SW 1271 (cell line): ENCODE measurements at places on chromosomes 2 and 18.

DNA sequence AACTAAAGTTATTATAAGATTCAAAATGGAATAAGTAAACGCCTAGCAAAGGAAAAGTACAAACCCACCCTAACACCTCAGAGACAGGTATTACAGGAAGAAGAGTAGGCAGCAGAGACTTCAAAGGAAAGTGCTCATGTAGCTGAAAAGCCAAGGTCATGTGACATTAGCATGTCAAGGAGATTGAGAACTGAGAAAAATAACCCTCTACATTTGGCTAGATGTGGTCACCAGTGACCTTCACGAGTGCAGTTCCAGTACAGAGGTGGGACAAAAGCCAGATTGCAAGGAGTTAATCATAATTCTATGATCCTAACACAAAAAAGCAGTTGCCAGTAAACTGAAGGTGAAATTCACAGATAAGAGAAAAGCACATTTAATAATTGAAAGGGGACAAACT lies 252.7 kb downstream of the ZEB2 start:
- DNase-seq = no peak

GRCh38 chr2:100217323-100217722 lies 74.9 kb upstream of the AFF3 start:
- DNase-seq = no peak

DNA sequence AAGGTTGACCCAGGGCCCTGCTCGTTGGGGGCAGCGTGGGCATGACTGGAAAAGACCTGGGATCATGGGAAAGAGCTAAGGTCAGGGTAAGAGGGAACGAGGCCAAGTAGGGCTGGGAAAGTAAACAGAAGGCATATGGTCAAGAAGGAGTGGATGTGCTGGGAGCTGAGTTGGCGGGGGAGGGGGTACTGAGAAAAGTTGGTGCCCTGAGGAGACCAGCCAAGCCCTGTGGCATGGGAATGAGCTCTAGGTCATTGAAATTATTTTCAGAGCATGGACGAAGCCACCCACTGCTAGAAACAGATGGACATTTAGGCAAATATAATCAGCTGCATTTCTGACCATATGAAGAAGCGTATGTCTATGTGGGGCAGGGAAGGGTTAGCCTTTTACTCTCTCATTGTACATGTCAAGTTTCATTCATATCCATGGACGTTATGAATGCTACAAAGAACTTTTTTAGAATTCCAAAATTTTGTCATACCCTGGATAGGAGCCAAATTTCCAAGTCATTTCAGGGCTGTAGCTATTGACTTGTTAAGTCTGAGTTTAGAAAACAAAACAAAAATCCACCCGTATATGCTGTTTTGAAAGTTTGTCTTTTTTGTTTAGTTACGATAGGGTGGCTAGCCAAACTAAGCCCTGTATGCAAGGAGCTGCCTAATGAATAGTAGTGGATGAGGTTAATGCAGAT lies 19.1 kb downstream of the MAPRE2 start:
- no peak for DNase-seq

DNA sequence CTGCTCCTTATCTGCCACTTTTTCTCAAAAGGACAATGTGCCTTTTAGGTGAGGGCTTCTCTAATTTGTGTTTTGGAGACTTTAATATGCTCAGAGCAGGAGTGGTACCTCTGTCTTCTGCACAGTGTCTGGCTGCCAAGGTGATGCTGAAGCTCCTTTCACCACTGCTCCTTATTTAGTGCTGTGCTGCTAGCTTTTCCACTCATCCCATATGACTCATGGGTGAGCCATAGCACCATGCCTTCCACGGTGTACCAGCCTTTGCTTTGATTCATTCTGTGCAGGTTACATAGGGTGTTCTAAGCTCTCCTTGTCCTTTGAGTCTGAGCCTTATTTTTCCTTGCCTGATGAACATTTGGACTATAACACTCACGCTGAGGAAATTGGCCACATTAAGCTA lies 202.4 kb downstream of the ARL6IP6 start:
- DNase-seq = no peak

DNA sequence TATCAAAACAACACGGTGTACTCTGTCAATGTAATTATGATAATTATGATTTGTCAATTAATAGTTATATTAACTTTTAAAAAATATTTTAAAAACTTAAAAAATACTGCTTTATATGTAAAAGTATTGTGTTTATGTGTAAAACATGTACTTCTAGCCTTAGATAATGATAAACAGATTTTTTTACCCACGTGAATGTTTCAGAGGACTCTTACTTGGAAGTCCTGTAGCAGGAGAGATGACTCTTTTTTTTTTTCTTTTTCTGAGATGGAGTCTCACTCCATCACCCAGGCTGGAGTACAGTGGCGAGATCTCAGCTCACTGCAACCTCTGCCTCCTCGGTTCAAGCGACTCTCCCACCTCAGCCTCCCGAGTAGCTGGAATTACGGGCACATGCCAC lies 6.2 kb upstream of the MTCL1 start:
- DNase-seq = no peak

DNA sequence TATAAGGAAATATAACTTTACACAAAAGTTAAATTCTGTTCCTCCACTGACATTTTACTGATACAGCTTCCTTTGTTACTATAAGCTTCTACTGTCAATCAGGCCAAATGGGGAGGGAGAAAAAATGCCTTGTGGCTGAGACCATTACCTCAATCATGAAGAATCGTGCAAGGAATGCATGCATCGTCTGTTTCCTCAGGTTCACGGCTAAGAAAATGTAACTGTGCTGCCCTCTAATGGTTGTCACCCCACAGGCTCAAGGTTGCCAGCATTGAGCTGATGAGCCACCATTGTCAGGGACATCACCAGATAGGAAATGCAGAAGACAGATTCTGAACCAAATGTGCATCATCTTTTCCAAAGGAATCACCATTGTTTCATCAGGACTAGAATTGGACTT lies 426.9 kb downstream of the CDH2 start:
- peak; percentile 34 for DNase-seq

- DNase-seq = no peak
Measured at GRCh38 chr18:13370995-13371625, 152.6 kb downstream of the LDLRAD4 start.

- no peak for DNase-seq
Measured at GRCh38 chr2:8090748-8091700, 590.8 kb upstream of the ID2 start.

DNA sequence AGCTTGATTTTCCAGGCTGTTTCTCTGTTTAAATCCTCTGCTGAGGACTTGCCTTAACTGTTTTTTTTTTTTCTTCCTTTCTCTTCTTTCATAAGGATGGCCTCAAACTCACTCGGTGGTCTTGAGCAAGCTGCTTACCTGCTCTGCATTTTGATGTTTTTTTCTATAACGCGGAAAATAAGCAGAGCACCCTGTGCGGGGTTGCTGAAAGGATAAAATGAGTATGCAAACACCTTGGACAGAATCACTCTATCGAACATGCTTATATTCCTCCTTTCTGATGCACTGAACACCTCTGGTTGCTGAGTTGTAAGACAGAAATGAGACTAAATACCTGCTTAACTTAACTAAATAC lies 41.1 kb upstream of the DSC1 start:
- DNase-seq = no peak

GRCh38 chr2:84846741-84847142 lies 34.1 kb downstream of the TRABD2A start:
- DNase-seq = no peak

DNA sequence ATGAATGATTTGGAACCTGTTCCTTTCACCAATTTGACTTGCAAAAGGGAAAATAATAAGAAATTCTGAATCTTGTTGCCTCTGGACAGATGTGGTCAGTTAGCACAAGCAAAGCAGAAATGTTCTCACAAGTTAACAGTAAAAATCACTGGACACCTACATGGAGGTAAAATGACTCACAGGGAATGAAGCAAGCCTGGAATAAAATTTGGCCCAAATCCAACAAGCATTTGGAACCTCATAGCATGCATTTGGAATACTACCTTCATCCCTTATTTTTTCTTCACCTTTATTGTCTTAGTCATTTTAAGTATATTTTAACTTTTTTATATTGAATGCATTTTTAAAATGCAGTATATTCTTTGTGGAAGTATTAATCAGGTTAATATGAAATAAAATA lies 602.9 kb downstream of the ARHGAP15 start:
- no peak for DNase-seq

- DNase-seq = no peak
Measured at GRCh38 chr2:201559067-201559710, 84.1 kb downstream of the TMEM237 start.

GRCh38 chr2:191691016-191691735 lies 13.2 kb downstream of the NABP1 start:
- DNase-seq = peak; percentile 79

DNA sequence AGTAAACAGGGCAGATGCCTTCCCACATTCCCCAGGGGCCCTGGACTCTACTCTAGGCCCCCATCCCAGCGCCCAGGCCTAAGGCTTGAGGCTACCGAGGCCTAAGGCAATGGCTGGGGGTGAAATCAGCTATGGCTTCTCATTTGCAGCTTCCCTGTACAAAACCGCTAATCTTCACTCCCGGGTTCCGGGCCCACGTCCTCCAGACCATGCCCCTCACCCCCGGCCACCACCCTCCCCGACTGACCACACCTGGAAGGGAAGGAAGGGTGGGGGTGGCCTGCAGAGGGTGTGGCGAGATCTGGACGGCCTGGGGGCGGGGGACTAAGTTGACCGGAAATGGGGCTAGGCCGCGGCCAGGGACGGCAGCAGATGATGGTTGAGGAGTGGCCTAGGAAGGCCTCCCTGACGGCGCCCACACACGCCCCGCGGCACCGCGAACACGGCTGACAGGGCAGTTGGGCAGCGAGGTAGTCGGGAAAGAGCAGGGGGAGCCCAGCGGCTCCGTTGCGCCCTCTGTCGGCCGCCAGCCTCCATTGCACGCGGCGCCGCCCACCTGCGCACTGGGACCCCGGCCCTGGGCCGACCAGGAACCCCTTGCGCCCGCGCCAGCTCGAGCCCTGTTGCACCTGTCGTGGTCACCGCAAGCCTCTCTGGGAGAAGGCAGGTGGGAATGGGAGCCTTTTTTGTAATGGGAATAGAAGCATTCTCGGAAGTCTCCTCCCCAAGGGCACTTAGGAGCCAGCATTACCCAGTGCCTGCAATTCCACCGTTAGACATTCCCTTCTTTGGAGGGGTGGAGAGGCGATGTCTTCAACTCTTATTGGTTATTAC lies 117.1 kb upstream of the STPG4 start:
- DNase-seq = peak; percentile 20

GRCh38 chr2:160232905-160233475 lies 32.9 kb upstream of the ITGB6 start:
- no peak for DNase-seq

- no peak for DNase-seq
Measured at GRCh38 chr2:232876161-232876977, 6.3 kb downstream of the SNORC start.

GRCh38 chr2:149861034-149861433 lies 273.5 kb upstream of the MMADHC start:
- no peak for DNase-seq

DNA sequence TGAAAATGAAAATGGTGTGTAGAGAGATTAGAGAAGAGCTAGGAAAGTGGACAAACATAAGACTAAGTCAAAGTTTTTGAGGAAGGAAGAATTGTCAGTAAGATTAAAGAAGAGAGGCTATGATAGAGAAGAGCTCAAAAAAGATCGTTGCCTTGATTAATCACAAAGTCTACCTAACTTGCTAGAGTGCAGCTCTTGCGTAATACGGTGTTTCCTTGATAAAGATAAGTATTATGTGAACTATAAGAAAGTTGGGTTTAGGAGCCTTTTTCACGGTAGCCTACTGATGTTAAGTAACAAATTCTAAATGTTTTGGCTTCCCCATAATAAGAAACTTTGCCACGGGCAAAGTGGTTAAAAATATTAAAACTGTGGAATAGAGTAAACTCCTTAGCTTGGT lies 226.4 kb upstream of the NRXN1 start:
- DNase-seq = no peak

- no peak for DNase-seq
Measured at GRCh38 chr2:208990716-208991115, 433.1 kb upstream of the MAP2 start.

DNA sequence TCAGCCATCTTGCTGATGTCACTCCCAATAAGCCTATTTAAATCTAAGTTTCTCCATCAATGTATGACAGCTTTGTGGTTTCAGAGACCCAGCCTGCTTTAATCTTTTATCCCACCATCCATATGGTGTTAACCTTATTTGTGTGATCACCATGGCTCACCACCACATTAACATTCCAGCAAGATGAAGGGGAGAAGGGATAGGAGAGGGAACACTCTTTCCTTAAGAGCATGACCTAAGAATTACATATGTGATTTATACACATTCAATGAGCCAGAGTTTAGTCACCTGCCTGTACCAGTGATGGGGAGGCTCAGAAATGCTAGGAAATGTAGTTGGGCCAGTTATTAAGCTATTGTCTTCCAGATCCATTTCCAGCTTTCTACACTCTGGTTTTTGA lies 44.5 kb upstream of the CHN1 start:
- DNase-seq = no peak

GRCh38 chr2:21002814-21003192 lies 41.1 kb downstream of the APOB start:
- DNase-seq = no peak

GRCh38 chr2:165698444-165698884 lies 95.6 kb downstream of the GALNT3 start:
- peak; percentile 38 for DNase-seq

DNA sequence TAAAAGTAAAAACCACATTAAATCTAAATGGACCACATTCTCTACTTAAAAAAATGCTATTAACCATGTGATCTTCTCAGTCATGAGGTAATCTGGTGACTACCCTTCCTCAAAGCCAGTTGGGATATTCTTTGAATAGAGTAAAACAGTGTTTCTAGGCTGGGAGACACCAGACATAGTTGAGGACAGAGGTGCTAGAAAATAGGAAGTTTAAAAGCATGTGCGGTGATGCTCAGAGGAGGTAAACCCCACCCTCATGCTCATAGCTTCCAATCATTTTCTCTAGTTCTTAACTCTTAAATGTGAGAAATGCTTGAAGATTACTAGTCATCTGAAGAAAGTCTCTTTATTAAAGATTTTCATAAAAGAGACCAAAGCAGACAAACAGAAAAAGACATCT lies 30.7 kb upstream of the ELAC1 start:
- no peak for DNase-seq

DNA sequence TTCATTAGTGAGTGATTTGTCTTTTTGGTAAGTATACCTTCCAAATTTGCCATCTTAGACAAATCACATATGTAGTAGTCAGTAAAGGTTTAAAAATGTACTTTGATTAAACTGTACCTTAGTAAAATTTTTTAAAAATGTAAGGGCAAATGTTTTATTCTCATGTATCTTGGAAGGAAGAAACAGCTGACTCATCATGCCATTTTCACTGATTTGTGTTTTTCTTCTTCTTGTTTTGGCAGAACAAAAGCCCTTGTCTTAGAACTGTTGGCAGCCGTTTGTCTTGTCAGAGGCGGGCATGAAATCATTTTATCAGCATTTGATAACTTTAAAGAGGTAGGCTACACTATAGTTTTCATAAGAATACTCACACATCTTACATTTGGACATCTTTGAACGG lies 136.5 kb downstream of the PRPF40A start:
- DNase-seq = no peak

GRCh38 chr18:7977897-7978296 lies 410.8 kb downstream of the PTPRM start:
- DNase-seq = no peak

- DNase-seq = no peak
Measured at GRCh38 chr2:10877651-10878111, 34.1 kb upstream of the KCNF1 start.

GRCh38 chr18:7317804-7318231 lies 86.9 kb downstream of the LRRC30 start:
- DNase-seq = no peak
